ENCODE measurements at places on chromosomes 2 and 18.

GRCh38 chr2:112343827-112344585 lies 68.6 kb downstream of the ZC3H6 start:
- DNase-seq, result no peak

DNA sequence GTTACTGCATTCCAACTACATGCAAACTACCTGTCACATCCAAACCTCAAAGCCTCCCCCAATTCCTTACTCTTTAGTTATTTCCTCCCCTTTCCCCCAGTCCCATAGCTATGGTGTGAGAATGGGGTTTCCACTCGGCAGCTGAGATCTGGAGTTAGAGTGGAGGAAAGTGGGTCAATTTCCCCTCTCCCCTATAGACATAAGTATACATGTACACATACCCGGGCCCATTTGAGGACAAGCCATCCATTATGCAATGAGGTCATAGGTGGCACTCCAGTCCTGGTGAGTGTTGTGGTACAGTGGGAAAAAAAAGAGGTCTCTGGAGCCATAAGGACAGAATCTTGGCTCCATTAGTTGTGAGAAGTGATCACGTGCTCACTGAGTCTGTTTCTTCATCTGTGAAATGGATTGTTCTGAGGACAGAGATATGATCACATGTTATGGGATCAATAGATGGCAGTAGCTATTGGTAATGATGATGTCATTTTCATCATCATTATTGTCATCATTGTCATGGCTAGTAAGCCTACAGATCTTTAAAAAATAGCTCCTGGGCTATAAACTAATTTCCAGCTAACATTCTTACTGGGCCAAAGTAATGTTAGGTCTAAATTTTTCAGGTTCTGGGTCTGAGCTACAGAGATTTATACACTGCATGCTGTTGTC lies 119.0 kb downstream of the BCL2L11 start:
- no peak for DNase-seq

GRCh38 chr18:49663899-49664890 lies 102.3 kb downstream of the LIPG start:
- DNase-seq, result no peak

- no peak for DNase-seq
These were observed 11.6 kb downstream of the DSG2 start for GRCh38 chr18:31509571-31509970.

GRCh38 chr2:159755788-159756187 lies 42.2 kb downstream of the CD302 start:
- DNase-seq, result no peak

- no peak for DNase-seq
These were observed 71.2 kb downstream of the SLC9A4 start for GRCh38 chr2:102544182-102544581.
